NCI-H146 (cell line): ENCODE measurements at places on chromosomes 7 and 10.
A peak's percentile ranks its signal among the peaks of the same experiment; 100 is the strongest.

- DNase-seq = no peak
Observed at GRCh38 chr7:67466109-67466508, 469.5 kb downstream of the TYW1 start.

GRCh38 chr7:142801601-142802295 is 31.0 kb downstream of the PRSS2 start:
- no peak for DNase-seq

- DNase-seq = no peak
Observed at GRCh38 chr7:133234961-133235875, 17.7 kb upstream of the EXOC4 start.

- no peak for DNase-seq
Observed at GRCh38 chr7:1985936-1986335, 246.8 kb downstream of the MAD1L1 start.

GRCh38 chr10:71308244-71308643 is 10.8 kb upstream of the SLC29A3 start:
- no peak for DNase-seq

DNA sequence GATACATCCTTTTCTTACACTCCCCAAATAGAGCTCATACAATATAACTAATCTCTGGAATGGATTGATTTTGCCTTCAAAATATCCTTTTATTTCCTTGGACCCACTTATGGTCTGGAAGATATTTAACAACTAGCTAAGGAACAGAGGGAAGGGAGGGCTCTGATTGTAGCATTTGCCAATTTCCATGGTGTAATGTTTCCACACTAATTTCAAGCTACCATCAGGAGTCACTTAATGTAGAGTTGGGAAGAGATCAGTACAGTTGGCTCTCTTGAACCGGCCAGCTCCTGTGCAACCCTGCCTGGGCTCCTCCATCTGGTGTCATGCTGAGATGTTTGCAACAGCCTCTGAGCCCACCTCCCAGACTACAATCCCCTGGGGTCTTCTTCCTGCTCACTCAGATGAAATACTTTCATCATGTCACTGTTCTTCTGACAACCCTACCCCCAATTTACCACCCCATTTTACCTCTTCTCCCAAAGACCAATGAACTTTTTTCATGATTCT is 8.0 kb upstream of the IL6 start:
- no peak for DNase-seq

GRCh38 chr10:133129859-133130495 is 30.0 kb upstream of the KNDC1 start:
- DNase-seq = no peak

DNA sequence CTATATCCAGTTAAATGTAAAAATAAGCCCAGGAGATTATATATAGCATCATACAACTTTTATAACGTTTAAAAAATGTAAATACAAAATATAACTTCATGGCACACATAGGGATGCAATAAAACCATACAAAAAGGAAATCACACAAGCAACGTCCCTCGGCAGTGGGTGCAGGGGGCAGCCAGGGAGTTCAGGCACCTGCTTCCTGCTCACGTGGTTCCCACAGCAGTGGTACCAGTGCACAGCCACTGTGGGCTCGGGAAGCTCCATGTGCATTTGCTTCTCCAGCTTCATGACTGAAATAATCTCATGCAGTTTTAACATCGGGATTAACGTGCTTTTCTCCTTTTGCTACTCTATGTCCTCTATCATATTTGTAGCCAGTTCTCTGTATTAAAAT is 255.5 kb upstream of the CXCL12 start:
- DNase-seq = no peak

DNA sequence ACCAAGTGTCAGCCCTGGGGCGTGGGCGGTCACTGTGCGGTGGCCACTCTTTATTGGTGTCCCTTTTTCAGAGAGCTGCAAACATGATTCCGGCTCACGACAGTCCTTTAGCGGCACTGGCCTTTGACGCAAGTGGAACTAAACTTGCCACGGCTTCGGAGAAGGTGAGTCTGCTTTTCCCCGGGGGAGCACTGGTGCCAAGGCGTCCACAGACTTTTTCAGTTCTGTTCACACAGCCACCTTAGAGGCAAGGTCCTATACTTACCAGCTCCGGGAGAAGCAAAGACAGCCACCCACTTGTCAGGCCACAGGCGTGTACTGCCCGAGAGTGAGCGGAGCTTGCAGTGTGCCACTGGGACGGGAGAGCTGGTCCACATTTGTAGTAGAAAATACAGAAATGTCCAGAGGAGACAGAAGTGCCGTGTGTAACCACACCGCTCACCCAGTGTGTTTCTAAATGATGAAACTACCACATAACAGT is 27.9 kb downstream of the WIPI2 start:
- DNase-seq = no peak

DNA sequence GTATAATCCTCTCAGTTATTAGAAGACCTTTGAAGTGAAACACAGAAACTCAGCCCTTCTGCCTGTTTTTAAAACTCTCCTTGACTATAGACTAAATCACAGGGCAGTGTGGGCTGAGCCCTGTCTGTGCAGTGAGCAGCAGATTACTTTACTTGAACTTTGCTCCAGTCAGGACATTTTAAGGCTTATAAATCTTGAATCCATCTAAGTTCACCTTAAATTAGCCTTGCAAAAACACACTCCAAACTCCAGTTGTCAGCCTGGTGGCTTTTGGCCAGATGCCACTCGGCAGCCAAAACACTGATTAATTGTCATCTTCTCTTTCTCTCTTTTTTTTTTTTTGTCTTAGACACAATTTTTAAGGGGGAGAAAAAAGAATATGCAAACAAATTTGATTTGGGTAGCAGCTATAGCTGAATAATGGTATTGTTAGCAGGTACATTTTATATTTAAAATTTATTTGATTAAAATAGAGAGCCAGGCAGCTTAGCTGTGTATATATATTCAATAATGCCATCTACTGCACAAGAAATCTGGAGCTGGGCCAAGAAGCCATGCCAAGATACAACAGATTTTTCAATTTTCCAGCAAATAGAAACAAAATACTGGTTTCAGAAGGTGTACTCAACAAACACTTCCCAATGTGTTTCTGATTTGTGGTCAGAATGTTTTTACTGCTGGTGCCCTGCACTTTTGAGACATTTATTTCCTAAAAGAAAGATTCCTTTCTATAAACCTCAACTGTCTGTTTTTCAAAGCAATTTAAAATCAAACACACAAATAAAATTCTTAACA is 247.7 kb downstream of the TFEC start:
- DNase-seq = no peak

- no peak for DNase-seq
Observed at GRCh38 chr7:10888861-10889260, 84.8 kb upstream of the PHF14 start.

GRCh38 chr7:27866256-27866655 is 126.3 kb downstream of the TAX1BP1 start:
- DNase-seq = no peak

DNA sequence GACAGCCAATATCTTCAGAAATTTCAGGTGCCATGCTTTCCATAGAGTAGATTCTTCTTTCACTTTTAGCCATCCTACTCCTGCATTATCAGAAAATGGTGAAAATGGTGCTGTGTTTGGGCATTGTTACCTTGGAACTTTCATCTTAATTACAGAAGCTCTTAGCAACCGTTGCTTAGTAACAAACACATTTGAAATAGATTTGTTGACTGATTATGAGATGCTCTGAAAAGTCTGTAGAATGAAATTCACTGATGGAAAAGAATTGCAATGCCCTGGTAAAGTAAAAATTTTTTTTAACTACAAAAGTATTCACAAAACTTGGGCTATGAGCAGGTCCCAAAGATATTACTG is 249.3 kb upstream of the NEBL start:
- DNase-seq = peak; percentile 60

DNA sequence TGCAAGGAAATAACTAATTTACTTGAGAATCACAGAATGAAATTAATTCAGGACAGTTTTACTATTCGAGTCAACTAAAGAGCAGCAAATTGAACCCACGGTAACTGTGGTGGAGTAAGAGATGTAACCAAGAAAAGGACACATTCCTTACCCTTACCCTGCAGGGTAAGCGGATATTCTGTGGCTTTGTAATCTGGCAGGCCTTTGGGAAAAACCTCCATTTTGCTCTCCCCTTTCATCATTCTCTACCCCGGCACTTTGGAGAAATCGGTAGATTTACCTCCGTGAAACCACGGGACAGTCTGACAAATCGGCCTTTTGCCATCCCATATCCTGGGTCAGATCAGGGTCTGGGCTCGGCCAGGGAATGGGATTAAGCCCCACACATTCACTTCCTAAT is 18.4 kb downstream of the RCC1L start:
- no peak for DNase-seq

DNA sequence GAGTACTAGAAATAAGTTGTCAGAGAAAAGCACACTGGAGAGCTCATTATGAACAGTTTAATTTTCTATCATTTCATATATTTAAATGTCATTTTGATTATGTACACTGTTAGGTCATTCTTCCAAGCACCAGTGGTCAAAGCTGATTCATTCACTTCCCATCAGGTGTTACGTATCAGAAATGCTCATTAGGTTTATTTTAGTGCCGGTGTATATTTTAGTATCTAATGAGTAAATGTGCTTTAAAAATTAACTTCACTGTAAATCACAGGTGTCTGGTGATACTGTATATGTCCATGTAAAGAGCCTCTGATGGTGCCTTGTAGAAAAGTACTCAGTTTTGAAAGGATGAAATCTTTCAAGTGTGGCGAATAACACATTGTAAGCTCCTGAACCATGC is 3.5 kb downstream of the DMTF1 start:
- DNase-seq = no peak

- DNase-seq = no peak
Observed at GRCh38 chr7:54738737-54739136, 20.3 kb downstream of the SEC61G start.

DNA sequence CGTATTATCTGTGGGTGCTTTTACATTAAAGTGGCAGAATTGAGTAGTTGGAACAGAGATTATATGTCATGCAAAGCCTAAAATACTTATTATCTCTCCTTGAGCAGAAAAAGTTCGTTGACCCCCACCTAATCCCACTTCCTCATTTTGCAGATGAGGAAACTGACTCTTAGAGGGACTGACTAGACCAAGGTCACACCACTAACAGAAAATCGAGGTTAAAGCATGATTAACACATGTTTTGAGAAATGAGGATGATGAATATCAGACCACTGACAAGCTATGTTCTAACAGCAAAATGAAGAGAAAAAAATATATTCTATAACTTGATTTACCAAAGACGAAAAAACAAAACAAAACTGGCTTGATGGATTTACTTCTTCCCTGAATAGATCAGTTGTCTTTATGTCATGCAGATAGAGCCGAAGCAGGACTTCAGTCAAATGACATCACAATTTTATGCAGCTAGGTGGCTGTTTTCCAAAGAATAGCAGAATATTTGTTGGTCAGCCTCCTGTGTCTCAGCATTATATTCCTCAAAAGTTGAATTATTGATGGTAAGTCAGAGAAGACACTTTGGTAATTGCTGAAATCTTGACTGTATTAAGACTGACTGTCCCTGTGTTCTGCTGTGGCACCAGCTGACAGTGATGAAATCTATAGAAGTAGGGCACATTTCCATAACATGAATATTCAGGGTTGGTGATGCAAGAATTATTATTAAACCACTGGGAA is 24.2 kb upstream of the SMIM30 start:
- DNase-seq = no peak

GRCh38 chr10:118792526-118792925 is 37.8 kb upstream of the CACUL1 start:
- no peak for DNase-seq

DNA sequence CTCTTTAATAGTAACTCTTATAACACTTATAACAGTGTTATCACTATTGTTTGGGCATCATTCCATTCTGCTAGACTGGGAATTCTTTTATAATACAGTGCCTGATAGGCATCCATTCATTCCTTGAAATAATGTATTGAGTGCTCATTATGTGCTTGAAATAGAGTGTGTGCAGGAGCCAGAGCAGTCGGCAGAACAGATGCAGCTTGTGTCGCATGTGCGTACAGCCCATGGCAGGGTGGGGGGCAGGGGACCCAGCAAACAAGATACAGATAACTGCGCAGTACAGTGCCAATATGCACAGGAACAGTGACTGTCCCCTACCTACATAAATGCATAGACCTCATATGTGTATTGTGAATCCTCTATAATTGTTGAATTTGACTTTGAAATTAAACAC is 99.3 kb downstream of the KAT6B start:
- no peak for DNase-seq

GRCh38 chr10:14687340-14687739 is 87.4 kb downstream of the FAM107B start:
- peak; percentile 73 for DNase-seq

- DNase-seq = peak; percentile 67
Observed at GRCh38 chr10:34109952-34110702, 705.0 kb downstream of the PARD3 start.

DNA sequence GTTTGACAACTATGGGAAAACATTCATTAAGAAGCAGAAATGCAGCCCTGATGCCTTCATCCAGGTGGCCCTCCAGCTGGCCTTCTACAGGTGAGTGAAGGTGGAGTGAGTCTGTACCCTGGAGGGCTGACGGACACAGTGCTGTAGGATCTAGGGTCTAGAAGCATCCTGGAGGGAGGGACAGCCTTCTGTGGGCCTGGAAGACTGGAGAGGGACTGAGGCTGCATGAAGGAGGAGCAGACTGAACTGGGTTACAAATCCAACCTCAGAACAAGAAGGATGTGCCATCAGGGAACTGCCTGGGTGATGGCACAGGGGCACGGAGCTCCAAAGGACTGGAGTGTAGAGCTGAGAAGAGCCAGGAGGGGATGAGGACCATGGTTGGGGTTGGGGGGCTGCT is 27.5 kb upstream of the C10orf53 start:
- no peak for DNase-seq

DNA sequence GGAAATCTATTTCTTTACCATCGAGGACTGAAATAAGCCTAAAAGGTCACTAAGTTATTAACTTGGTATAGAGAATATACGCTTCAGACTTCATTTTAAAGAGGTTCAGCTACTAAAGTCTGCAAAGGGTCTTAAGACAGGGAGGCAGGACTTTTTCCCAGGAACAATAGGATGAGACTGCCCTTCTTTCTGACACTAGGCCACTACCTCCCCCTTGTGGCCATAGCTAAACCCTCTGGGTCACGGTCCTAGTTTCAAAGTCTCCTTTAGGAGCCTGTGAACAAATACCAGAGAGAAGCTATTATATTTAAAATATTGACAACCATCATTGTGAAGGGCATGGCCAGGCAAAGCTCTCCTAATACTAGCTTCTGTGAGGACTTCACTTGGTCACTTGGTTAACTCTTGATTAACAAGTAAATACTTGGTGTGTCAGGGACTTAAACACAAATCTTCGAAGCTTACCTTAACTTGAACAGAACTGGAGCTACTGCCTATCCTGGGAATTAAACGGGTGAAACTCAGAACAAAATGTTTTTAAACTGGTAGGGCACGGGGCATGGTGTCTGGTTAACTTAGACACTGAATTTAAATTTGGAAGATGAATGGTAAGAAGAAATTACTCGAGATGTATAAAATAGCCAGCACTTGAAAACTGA is 75.6 kb downstream of the CCDC6 start:
- DNase-seq = peak; percentile 63

- DNase-seq = no peak
Observed at GRCh38 chr10:103427866-103428265, 24.3 kb downstream of the CALHM2 start.
